Testis (tissue), 5 donors: ENCODE measurements at places on chromosomes 6 and 20. TPM values are rescaled to one million over a fixed set of nuclear protein-coding genes. Genes with fewer than 3 reads are reported as not detected.

GRCh38 chr6:4603291-4603690, 172.9 kb upstream of the CDYL start:
- no peak overlapping the region for H3K27ac ChIP-seq
- H3K4me1 ChIP-seq = peaks cover 14% of the 10 kb centered on the region
- no peaks in the 10 kb centered on the region for H3K27me3 ChIP-seq
- no peak overlapping the region for H3K4me3 ChIP-seq
- H3K36me3 ChIP-seq = no peaks in the 10 kb centered on the region

- no peak overlapping the region for H3K27ac ChIP-seq
- DNase-seq = no peak
- H3K36me3 ChIP-seq = no peaks in the 10 kb centered on the region
- no peak overlapping the region for H3K4me3 ChIP-seq
Observed at GRCh38 chr20:33033381-33033780, 1.9 kb downstream of the BPIFB6 start.

DNA sequence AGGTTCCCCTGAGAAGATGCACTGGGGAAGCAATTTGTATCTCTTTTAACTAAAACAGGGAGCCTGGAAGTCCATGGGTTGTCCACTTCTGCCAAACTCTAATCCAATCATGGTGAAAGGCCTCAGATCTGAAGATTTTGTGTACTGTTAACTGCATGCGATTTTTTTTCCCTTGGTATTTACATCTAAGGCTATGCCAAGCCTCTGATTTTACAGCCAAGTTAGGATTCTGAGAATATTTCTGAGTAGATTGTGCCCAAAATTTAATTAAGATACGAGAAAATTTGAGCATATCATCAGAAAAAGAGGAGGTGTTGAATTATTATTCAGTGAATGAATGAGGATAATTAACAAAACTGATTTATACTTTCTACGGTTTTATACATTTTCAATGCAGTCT, 34.0 kb downstream of the BTBD3 start:
- H3K36me3 ChIP-seq = no peaks in the 10 kb centered on the region
- H3K4me3 ChIP-seq = no peak overlapping the region
- no peak overlapping the region for H3K27ac ChIP-seq
- no peak for DNase-seq
- no peaks in the 10 kb centered on the region for H3K27me3 ChIP-seq

GRCh38 chr6:139144490-139145085, 9.7 kb downstream of the HECA start:
- H3K27me3 ChIP-seq = no peaks in the 10 kb centered on the region
- no peak overlapping the region for H3K4me3 ChIP-seq
- H3K27ac ChIP-seq = no peak overlapping the region
- DNase-seq = no peak
- peaks cover 11% of the 10 kb centered on the region for H3K4me1 ChIP-seq

DNA sequence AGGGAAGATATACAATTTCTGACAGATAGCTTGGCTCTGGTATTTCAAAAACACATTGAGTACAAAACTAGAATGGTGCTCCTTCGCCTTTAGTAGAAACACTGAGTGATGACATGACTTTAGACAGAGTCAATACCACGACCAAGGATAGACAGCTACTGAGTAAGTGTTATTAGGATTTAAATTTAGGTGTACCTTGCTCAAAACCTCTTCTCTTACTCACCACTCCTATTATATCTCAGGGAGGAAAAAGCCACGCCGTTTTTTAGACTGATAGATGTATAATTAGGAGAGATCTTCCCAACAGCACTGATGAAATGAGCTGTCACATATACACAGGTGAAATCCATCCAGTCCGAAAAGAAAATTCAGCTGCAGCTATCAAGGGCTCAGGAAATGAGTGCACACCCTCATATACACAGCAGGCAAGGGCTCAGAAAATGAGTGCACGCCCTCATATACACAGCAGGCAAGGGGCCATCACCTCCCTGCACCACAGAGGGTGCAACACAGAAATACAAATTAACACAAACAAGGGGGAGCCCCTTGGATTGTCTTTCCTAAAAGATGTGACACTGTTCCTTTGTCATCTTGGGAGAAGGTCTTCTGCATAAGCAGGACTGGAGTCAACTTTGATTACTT, 53.7 kb downstream of the LYRM4 start:
- peaks cover 11% of the 10 kb centered on the region for H3K4me1 ChIP-seq
- H3K4me3 ChIP-seq = no peak overlapping the region
- no peak overlapping the region for H3K27ac ChIP-seq
- DNase-seq = no peak
- no peaks in the 10 kb centered on the region for H3K36me3 ChIP-seq

DNA sequence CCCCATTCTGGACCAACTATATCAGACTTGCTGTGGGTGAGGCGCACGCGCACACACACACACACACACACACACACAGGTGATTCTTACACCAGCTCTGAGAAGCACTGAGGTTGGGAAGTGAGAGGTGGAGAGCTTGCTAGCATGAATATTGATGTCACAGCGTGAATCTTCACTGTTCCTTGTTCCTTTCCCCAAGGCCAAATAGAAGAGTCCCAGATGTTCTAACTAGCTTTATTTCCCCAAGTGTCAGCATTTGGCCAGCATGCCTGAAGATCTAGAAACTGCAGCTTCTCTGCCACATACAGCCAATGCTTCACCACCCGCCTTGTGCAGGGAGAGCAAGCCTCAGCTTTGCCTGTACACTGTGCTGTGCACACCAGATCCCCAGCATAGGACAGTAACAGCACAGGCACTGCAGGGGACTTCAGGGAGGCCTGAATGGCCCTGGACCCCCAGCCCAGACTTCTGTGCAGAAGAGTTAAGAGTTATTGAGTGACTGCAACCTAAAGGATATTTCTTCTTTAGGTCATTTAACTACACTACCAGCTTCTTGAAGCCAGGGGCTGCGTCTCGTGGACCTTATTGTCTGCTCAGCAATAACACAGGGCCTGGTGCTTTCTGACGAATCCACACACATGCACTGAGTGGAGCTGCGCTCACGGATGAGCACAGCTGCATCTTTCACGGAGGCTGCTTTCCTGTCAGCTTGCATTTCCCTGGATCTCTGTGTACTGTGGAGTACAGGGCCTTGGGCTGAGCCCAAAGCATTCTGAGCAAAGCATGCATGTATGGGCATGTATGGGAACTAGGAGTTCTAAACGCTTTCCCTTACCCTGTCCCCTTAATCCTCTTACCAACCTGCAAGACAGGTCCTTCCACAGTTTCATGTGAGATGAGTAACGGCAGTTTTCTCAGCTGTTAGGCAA, 13.9 kb upstream of the CD93 start:
- H3K36me3 ChIP-seq = no peaks in the 10 kb centered on the region
- no peaks in the 10 kb centered on the region for H3K27me3 ChIP-seq
- H3K4me3 ChIP-seq = no peak overlapping the region
- DNase-seq = peak; percentile 37
- H3K4me1 ChIP-seq = peaks cover 15% of the 10 kb centered on the region
- peak overlapping the region; percentile 59 for H3K27ac ChIP-seq

DNA sequence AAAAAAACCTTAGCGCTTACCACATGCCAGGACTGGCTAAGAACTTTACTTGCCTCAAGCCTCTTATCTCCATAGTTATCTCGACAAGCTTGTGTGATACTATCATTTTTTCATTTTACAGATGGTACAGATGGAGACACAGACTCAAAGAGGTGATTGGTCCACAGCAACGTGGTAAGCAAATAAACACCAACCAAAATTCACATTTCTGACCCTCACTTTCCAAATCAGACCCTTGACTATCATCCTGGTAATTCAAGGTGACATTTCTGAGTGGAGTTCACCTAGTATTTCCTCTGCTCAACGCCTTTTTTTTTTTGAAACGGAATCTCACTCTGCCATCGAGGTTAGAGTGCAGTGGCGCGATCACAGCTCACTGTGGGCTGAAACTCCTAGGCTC, 25.9 kb upstream of the ILRUN start:
- H3K4me1 ChIP-seq = no peaks in the 10 kb centered on the region
- H3K36me3 ChIP-seq = no peaks in the 10 kb centered on the region
- no peak for DNase-seq
- no peaks in the 10 kb centered on the region for H3K27me3 ChIP-seq

- DNase-seq = no peak
- no peaks in the 10 kb centered on the region for H3K27me3 ChIP-seq
- no peak overlapping the region for H3K4me3 ChIP-seq
- no peaks in the 10 kb centered on the region for H3K4me1 ChIP-seq
Observed at GRCh38 chr6:136148051-136148450, 102.1 kb downstream of the MTFR2 start.

GRCh38 chr20:19284400-19285178, 72.1 kb downstream of the SLC24A3 start:
- H3K27me3 ChIP-seq = no peaks in the 10 kb centered on the region
- H3K4me1 ChIP-seq = peaks cover 14% of the 10 kb centered on the region
- H3K4me3 ChIP-seq = no peak overlapping the region
- no peaks in the 10 kb centered on the region for H3K36me3 ChIP-seq
- DNase-seq = no peak
- no peak overlapping the region for H3K27ac ChIP-seq

- H3K36me3 ChIP-seq = no peaks in the 10 kb centered on the region
- no peak overlapping the region for H3K4me3 ChIP-seq
- no peaks in the 10 kb centered on the region for H3K27me3 ChIP-seq
Observed at GRCh38 chr20:49608752-49609670, 41.1 kb upstream of the PTGIS start.

Gene COMMD7
- total RNA-seq = 21.8 TPM

DNA sequence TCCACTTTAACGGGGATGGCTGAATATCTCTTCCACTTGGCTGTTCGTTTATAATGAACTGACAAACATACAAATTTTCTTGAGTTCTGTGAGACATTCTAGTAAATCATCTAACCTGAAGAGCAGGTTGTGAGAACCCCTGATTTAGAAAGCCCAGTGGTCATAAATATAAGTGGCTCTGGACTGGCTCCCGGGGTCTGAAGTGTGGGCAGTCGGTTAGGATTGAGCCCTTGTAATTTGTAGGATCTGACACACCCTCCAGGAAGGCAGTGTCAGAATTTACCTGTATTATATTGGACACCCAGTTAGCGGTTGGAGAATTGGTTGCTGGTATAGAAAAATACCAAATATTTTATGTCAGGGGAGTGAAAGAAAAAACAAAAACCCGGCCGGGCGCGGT, 6.8 kb upstream of the GMEB2 start:
- DNase-seq = no peak
- no peak overlapping the region for H3K4me3 ChIP-seq
- no peak overlapping the region for H3K27ac ChIP-seq
- H3K27me3 ChIP-seq = no peaks in the 10 kb centered on the region
- no peaks in the 10 kb centered on the region for H3K36me3 ChIP-seq
- H3K4me1 ChIP-seq = peaks cover 4% of the 10 kb centered on the region

DNA sequence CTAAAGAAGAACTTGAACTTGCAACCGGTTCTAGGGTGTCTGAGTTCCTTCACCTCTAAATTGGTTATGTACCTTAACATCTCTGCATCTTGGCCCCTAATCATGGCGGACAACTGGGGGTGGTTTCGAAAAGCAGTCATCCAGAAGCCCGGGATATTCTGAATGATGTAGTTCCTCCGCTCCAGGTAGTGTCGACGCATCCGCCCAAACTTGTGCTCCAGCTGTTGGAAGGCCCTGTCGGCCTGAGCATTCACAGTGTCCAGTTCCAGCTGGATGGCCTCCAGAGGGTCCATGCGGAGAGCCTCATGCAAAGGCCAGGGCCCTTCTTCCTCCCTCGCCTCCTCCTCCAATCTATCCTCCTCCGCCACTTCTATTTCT, 887 bp downstream of the TSPYL1 start:
- DNase-seq = peak; percentile 80
- H3K4me1 ChIP-seq = peaks cover 28% of the 10 kb centered on the region
- H3K4me3 ChIP-seq = peak overlapping the region; percentile 85
- no peaks in the 10 kb centered on the region for H3K36me3 ChIP-seq
- no peaks in the 10 kb centered on the region for H3K27me3 ChIP-seq

Gene OR12D3
- 0.16 TPM for total RNA-seq

- no peak for DNase-seq
- no peaks in the 10 kb centered on the region for H3K36me3 ChIP-seq
- H3K4me1 ChIP-seq = no peaks in the 10 kb centered on the region
- no peak overlapping the region for H3K4me3 ChIP-seq
Observed at GRCh38 chr20:45427236-45428149, 11.6 kb downstream of the PIGT start.

- no peak overlapping the region for H3K4me3 ChIP-seq
- DNase-seq = no peak
- H3K36me3 ChIP-seq = no peaks in the 10 kb centered on the region
- no peak overlapping the region for H3K27ac ChIP-seq
Observed at GRCh38 chr20:47818996-47819609, 33.8 kb upstream of the SULF2 start.
